ENCODE measurements at places on chromosomes 16 and 17.

DNA sequence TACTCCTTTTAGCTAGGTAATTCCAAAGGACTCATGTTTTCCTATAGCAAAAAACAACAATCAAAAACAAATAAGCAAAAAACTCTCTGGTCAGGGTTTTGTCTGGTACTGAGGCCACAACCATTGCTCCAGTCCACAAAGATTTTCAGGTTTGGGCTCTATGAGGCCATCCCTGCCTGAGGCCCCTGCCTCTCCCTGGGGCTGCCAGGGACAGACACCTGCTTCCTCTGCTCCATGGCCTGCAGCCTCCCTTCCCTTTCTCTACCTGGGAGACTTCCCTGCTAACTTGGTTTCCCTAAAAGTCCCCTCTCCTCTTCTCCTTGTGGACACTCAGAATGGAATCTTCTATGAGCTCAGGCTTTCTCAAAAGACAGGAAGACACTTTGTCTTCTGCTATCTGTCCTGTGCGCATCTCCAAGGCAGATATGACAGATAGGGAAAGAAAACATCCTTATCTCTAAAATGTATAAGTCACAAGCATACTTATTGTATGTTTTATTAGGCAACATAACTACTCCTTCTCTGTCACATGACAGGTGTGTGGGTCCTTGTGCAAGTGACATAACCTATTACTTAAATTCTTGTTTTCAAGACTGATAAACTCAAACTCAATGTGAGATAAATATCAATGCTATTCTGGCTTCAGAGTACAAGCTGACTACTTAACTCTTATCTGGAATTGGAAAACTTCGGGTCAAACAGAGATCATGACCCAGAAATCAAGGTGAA is 1.2 kb upstream of the ZDHHC1 start:
- no peak for DNase-seq

- no peak for DNase-seq
Measured at GRCh38 chr17:44906010-44906646, 6.9 kb upstream of the EFTUD2 start.

DNA sequence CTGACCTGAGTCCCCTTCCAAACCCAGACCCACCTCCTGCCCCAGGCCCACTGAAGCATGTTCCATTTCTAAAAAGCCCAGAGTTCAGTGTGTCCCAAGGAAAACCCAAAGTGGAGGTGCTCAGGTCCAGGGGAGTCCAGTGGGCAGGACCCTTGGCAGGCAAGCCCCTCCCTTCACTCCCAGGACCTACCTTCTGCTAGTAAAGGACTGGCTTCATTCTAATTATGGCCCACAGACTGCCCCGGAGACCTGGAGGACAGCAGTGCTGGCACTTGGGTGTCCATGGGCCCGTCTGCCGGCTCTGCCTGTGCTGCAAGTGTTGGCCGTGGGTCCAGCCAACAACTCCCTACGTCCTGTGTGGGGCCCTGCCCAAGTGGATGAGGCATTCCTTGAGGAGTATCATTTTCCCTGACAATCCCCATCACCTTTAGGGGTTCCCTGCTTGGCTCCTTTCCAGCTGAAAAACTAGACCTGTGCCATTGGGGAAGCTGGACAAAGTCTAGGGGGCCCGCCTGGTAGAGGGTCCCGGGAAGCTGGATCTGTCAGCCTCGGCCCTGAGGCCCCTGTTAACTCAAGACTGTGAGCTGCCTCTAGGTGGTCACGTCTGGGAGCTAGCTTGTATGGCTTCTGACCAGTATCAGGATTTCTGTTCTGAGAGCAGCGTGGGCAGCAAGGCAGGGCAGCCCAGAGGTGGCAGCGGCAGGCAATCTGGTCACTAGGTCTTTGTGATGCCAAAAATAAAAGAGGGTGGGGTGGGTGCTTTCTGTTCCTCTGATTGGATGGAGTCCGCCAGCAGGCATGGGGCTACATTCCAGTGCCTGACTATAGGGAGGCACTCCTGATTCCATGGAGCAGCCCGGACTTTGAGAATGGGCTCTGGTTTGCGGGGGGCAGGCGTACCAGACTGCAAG is 8.2 kb downstream of the CBX2 start:
- DNase-seq, result no peak

- no peak for DNase-seq
Measured at GRCh38 chr16:86958423-86958822, 358.8 kb downstream of the C16orf95 start.

DNA sequence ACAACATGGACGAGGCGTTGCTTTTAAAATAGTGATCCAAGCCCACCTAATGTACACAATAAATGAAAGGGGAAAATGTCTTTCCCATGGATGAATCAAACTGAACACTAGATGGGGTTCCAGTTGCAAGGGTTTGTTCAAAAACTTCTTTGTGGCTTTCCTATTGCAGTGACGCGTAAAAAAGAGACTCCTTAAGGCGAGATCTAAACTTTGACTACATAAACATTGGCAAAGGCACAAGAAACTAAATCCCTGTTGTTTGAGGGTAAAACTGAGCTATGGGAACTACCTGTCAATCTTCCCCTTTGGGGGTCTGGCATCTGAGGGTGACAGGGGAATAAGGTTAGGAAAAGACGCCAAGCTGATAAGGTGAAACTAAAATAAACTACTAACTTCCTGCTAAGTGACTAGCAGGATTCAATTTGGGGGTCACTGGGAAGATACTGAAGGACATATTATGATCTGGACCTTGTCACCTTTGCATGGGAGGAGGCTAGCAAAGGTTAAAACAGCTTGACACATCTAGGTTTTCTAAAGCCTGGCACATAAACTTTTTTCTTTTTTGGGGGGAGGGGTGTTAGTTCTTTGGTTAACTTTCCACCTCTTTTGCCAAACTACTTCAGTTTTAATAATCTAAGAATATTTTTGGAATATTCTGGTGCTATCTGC is 4.7 kb downstream of the SALL1 start:
- no peak for DNase-seq

GRCh38 chr17:49603238-49603637 is 27.6 kb downstream of the NXPH3 start:
- no peak for DNase-seq

GRCh38 chr17:63995626-63996025 is 2.5 kb upstream of the PRR29 start:
- DNase-seq, result no peak

- DNase-seq, result no peak
Measured at GRCh38 chr16:77551357-77551756, 116.5 kb upstream of the ADAMTS18 start.

GRCh38 chr17:79945591-79946255 is 89.9 kb downstream of the TBC1D16 start:
- no peak for DNase-seq

DNA sequence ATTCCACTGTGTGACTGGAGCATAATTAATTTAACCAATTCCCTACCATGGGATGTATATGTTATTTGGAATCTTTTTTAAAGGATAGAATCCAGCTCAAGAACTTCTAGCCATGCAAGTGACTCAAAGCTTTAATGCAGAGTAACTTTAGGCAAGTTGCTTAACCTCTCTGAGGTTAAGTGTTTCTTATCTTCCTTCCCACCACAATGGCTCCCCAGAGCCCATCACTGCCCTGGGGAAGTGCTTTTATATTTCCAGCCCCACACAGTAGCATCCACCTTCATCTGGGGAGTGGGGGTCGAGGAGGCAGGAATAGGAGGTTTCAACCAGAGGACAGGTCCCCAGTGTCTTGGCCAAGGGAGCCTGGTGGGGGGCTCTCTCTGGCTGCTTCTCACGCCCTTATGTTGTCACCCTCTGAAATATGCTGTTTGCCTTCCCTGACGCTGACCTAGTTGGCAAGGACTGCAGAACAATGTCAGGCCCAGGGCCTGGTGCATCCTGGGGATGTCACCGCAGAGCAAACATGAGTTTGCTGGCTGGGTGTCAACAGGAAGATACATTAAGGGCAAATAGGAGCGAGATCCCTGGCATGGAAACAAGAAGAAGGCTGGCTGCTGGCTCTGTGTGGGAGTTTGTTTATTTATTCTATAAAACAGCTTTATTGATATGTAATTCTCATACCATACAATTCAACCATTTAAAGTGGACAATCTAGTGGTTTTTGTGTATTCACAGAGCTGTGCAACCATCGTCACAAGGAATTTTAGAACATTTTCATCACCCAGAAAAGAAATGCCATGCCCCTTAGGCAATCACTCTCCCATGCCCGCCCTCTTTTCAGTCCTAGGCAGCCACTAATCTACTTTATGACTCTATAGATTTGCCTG is 46.6 kb upstream of the WSB1 start:
- DNase-seq, result no peak

GRCh38 chr17:17779015-17779611 is 57.7 kb downstream of the SREBF1 start:
- no peak for DNase-seq

GRCh38 chr16:19294156-19294649 is 8.7 kb downstream of the CLEC19A start:
- no peak for DNase-seq

DNA sequence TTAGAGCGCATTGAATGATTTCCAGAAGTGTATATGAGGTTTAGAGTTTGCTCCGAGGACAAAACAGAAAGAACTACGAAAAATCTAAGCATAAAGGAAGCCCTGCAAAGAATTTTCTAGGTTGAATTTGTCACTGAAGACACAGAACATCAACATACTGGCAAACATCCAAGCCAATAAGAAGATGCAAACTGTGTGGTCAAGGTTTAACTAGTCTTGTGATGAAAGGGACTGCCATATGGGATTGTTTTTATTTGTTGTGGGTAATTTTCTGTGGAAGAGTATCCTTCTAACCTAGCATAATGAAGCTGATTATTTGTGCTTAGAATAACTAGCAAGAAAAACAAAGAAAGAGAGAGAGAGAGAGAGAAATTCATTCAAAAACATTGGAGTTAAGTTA is 492.0 kb upstream of the ERCC4 start:
- DNase-seq, result no peak

- DNase-seq, result no peak
Measured at GRCh38 chr16:84009282-84009681, 33.3 kb downstream of the SLC38A8 start.

GRCh38 chr17:15268461-15268860 is 3.3 kb upstream of the PMP22 start:
- DNase-seq, result no peak

GRCh38 chr17:7606280-7606679 is 8.4 kb downstream of the FXR2 start:
- DNase-seq, result no peak

DNA sequence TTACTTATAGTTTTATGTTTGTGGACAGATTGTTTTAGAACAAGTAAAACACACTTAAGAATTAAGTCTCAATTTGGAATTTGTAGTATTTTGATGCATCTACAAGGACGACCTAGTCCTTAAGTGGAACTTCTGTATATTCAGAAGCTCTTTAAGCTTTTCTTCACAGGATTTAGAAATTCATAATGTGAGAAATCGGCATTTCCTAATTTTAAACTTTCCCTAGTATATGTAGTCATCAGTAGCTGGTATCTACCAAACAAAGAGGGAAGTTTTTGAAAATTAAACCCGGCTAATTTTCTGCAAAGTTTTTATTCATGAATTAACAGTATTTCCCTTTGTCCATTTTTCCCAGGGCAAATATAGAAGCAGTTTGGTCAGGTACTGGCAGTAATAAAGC is 203.6 kb downstream of the CDRT15L2 start:
- no peak for DNase-seq

Data from SK-N-MC (cell line).